ENCODE measurements at places on chromosomes 5 and 9.
A peak's percentile ranks its signal among the peaks of the same experiment; 100 is the strongest.

GRCh38 chr5:83031381-83031780 is 45.8 kb downstream of the TMEM167A start:
- no peak for DNase-seq

- peak; percentile 97 for DNase-seq
These were observed 403.0 kb downstream of the ZNF608 start for GRCh38 chr5:124343451-124343867.

DNA sequence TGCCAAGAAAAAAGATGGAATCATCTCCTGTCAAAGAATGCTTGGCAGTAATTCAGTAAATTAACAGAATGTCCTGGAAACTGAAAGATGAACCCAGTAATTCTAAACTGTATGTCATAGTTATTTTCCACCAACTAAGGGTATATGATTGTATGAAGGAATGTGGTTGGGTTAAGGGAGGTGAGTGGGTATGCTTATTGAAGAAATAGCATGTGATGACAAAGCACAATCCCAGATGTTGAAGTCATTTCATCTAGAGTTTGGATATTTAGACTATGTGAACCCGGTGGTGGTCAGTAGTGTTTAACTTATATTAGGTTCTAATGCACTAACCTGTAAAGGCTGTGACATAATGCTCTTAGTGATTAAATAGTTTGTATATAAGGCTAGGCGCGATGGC is 87.3 kb downstream of the CDKN2A start:
- DNase-seq: peak; percentile 63

DNA sequence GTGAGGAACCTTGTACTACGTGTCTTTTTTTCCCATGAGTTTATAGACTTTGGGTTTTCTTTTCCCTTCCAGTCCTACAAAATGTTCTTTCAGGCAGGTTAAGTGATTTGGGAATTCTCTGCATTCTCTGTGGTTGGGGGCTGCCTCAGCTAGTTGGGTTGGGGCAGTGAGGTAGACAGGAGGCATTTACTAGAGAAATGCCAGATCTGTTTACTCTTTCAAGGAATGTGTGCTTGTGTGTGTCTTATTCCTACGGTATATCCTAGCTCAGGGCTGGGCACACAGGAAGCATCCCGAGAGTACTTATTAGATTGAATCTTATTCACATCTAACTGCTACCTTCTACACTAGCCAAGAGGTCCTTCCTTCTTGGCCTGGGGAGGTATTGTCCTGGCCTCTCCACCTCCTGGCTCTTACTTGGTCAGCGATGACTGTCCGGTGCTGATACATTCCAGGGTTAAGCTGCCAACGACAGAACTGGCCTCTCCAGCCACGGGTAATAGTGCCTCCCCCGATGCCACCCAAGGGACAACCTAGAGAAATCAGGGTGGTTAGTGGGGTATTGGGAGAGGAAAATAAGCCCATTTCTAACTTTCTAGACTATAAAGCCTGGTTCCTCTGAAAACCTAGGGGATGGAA is 5.0 kb downstream of the GBA2 start:
- no peak for DNase-seq

GRCh38 chr5:62948301-62948700 is 369.7 kb downstream of the LRRC70 start:
- DNase-seq: no peak

DNA sequence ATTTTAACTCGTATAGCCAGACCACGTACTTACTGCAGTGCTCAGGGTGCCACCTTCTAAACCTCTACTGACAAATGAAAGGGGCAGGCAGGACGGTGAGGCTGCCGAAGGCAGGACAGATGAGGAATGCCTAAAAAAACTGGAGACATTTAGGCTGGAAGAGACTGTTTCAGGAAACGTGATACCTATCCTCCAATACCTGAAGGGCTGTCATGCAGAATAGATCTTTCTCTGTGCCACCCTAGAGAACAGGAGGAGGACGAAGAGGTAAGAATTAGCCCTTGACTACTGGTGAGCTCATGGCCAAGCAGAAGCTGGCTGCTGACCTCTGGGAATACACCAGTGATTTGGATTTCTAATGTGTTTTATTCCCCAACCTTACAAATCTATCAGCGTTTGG is 139.4 kb downstream of the EFNA5 start:
- DNase-seq: no peak

GRCh38 chr5:143842920-143843319 is 31.0 kb downstream of the HMHB1 start:
- peak; percentile 33 for DNase-seq

DNA sequence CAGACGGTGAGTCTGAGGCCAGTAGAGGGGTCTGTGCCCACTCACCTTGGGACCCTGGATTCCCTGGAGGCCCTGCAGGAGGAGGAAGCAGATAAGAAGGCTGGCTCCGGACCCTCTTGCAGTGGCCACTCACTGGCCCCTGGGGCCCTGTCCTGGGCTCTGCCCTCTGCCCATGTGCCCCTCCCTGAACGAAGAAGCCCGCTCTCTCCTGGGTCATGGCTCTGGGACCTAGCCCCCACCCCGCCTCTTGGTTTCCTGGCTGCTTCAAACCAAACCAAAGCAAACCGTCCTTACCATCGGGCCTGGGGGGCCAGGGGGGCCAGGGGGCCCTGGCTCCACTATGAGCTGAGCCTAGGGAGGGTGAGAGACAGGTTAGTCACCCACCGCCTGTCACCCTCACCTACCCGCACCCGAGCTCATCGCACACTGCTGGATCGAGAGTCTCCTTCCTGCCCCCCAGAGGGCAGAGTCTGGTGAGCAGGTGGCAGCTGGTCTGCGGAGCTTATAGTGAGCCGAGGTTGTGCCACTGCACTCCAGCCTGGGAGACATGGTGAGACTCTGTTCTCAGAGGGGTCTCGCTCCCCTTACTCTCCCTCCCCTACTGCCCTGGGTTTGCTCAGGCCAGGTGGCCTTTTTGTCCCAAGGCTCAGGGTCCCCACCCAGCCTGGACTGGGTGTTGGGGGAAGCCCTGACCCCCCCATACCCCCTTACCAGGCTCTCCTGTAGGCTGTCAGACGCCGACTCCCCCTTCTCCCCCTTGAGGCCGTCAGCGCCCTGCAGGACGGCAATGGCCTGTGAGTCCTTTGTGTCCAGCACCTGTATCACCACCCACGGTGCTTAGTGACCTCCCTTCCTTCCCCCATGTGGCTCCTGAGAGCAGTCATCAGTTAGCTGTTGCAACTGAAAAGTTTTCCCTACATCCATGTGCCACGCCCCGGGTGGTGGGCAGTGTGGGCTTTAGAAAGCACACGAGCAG is 15.2 kb upstream of the PHYKPL start:
- no peak for DNase-seq

- no peak for DNase-seq
These were observed 59.4 kb downstream of the MED27 start for GRCh38 chr9:132020272-132020671.

- DNase-seq: no peak
These were observed 31.7 kb upstream of the TUSC1 start for GRCh38 chr9:25709941-25710340.

GRCh38 chr5:131466171-131466766 is 168.8 kb downstream of the RAPGEF6 start:
- peak; percentile 90 for DNase-seq

- DNase-seq: no peak
These were observed 44.1 kb downstream of the ADGRV1 start for GRCh38 chr5:90602681-90603080.

- no peak for DNase-seq
These were observed 9.5 kb upstream of the COMMD10 start for GRCh38 chr5:116075191-116075831.

DNA sequence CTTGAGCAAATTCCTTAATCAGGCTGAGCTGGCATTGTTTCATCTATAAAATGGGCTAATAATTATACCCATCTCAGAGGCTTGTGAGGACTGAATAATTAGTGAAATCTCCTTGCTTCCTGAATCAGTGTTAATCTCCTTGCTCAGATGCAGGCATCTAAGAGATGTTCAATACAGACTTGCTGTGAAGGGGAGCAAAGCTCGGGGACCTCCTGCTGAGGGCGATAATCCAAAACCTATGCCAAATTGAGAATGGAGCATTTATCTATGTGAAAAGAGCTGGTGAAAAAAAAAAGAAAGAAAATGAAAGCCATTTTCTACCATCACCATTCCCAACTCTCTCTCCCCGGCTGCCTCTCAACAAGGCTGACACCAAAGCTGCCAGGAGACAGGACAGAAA is 37.3 kb downstream of the ADRA1B start:
- no peak for DNase-seq

GRCh38 chr5:54845567-54845941 is 139.8 kb downstream of the ESM1 start:
- peak; percentile 72 for DNase-seq

DNA sequence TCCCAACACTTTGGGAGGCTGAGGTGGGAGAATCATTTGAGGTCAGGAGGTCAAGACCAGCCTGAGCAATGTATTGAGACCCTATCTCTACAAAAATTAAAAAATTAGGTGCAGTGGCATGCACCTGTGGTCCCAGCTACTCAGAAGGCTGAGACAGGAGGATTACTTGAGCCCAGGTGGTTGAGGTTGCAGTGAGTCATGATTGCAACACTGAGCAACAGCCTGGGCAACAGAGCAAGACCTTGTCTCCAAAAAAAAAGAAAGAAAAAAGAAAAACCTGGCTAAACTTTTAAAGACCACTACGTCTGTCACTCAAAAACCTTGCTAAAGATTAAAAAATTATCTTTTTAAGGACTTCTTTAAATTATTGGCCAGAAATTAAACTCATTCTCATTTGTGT is 59.8 kb upstream of the ABCA1 start:
- no peak for DNase-seq

Data from HCEC 1CT (cell line).